ENCODE measurements at places on chromosomes 2 and 18.

DNA sequence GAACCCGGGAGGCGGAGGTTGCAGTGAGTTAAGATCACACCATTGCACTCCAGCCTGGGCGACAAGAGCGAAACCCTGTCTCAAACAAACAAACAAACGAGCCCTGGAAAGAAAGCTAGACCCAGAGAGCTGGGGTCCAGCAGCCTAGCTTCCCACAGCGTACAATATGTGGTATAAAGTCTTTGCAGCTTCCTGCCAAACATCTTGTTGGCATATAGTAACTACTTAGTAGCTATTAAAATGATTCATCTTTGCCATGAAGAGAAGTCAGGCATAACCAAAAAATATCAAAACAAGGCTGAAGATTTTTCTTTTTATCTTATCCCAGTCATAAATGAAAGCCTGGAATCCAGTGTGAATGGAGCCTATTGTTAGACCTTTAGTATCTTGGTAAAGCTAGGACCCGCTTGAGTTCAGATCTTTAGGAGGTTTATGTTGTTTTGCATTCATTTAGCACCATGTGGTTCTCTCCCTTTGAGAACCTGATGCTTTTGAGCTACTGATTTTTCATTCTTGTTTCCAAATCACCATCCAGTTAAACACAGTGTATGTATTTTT is 139.7 kb upstream of the NOSTRIN start:
- DNase-seq = no peak

DNA sequence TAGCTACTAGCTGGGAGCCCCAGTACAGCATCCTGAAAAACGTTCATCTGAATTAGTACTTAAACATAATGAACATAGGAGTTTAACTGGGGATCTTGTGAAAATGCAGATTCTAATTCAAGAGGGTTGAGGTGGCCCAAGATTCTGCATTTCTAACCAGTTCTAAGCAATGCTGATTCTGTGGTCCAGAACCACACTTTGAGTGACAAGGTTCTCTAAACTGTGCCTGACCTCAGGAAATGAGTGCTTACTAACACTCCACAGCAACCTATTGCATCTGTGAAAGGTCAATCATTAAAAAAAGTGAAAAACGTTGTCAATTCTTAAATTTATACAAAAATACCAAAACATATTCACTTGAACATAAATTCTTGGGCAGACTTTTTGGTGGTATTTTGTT is 157.1 kb upstream of the ZFP36L2 start:
- DNase-seq = no peak

DNA sequence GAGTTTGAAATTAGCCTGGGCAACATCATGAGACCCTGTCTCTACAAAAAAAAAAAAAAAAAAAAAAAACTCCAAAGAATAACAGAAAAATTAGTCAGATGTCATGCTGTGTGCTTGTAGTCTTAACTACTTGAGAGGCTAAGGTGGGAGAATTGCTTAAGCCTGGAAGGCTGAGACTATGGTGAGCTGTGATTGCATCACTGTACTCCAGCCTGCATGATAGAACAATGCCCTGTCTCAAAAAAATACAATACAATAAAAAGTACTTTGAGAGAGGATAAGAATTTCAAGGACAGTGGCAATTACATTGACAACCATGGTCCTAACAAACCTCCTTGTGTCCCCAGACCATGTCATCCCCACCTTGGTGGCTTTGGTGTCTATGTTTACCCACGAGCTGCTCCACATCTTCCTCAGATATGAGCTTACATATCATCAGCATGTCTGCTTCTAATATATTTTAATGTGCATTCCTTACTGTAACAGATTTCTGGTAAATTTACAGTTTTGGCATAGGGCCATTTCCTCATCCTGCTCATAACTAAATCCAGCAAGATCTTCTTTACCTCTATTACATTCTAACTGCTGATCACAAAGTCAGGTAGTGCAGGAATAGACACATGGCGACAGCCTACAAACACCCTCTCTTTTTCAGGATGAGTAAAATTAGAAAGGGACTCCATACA is 437.7 kb upstream of the HNRNPA3 start:
- no peak for DNase-seq

- DNase-seq = no peak
These were observed 1377.6 kb upstream of the PIK3C3 start for GRCh38 chr18:40577239-40577980.

DNA sequence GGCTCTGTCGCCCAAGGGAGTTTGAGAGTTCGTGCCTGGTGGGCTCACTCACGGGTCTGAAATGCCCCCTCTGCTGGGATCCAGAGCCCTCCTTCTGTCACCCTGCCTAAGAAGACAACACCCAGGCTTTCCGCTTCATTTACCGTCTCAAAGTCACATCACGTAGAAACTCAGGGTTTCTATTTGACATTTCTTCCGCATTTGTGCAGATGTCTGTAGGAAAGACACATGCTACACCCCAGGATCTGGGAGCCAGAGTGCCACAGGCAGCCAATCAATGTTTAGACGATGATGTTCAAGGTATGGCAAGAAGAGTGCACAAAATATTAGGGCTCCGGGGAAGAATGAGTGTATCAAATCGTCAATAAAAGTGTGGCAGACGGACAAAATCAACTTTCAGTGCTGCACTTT is 24.4 kb upstream of the ACKR3 start:
- DNase-seq = no peak

- no peak for DNase-seq
These were observed 23.8 kb upstream of the SERPINB12 start for GRCh38 chr18:63518178-63519012.

- peak; percentile 68 for DNase-seq
These were observed 645 bp downstream of the KCTD18 start for GRCh38 chr2:200509235-200509611.

DNA sequence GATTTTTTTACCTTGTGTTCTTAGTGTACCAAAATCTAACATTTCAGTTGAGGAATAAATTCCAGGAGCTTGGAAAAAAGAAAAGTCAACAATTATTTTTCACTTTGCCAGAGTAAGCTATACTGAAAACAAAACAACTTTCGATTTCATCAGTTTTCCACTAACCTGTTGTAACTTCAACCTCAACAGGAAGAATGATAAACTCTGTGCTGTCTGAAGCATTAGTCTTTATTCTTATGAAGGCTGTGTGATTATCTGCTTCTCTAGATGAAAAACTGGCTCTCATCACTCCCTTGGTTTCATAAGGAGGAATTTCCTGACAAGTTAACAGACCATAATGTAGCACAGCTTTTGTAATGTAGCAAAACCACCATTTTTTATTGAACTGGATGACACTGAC is 121.2 kb downstream of the ZAP70 start:
- no peak for DNase-seq

GRCh38 chr18:21406116-21406515 is 164.1 kb downstream of the GREB1L start:
- DNase-seq = no peak

DNA sequence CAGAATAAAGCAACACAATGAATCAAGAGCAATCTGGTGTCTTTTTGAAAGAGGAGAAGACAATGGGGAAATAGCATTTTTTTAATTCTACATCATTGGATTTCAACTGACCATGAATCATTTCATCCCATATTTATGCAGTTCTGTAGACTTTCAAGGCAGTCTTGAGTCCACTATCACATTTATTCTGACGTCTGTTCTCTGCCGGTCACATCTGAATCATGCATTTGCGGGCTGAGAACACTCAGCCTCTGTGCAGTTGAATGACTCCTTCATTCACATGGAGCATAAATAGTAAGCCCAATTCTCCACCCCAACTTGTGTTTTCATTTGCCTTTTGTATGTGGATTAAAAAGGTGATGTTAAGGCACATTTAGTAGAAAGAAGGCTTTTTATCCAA is 128.2 kb downstream of the AKAIN1 start:
- no peak for DNase-seq

DNA sequence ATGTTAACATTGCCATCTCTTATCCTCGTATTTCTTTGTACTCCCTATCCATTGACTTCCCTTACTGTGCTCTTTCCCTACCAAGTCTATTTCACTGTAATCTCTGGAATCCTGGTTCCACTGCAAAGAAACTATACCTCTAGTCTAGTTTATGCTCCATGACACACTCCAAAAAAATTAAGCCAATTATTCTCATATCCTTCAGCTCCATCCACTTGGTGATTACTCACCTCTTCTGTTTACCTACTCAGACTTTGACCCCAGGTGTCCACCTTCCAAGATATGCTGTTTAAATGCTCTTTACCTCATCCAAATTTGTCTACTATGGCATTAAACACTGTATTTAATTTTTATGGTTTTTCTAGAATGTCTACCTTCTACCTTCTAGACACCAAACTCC is 137.9 kb downstream of the ATAD2B start:
- no peak for DNase-seq

DNA sequence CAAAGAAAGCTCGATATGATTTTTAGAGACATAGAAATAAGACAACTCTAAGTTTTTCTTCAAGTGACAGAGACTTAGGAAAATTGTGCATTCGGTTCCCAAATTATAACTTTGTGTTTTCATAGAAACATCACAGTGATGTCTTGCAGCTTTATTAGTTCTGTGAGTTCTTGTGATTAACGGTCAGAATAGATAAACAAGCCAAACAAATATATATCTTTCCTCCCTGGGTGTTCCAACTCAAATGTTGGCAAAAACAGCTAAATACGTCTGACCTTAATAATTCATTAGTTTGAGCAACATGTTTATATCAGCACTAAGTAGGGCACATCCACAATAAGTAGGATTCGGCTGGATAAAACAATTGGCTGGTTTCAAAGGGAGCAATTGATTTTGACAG is 47.6 kb downstream of the DTNA start:
- DNase-seq = no peak

DNA sequence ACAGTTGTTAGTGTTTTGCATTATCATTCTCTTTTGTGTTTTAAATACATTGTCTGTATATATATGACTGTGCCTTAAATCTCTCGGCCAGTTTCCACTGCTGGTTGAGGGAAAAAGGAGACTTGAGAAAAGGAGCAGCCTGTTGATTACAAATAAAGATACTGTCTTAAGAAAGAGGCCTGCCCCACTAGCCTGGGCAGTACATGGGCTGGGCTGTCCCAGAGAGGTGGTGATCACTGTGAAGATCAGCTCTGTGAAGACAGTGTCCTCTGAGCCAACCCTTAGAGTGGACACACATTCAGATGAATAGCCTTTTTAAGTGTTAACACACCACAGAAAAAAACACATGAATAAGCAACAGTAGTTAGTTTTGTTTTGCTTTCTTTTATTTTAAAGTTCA is 10.0 kb upstream of the OTX1 start:
- DNase-seq = no peak

Data from Right ventricle myocardium inferior (tissue), 1 donor.